ENCODE measurements at places on chromosomes 2 and 18. TPM values are rescaled to one million over a fixed set of nuclear protein-coding genes. Genes with fewer than 3 reads are reported as not detected.

The TUBA3E gene
- not detected for total RNA-seq

The HOXD4 gene
- not detected for total RNA-seq

The NEB gene
- not detected for total RNA-seq

The REG1A gene
- total RNA-seq: not detected

The KIF5C gene
- total RNA-seq: 0.23 TPM

The MAP3K19 gene
- total RNA-seq: not detected

The KANSL3 gene
- 52.0 TPM for total RNA-seq

The CNRIP1 gene
- total RNA-seq: not detected

The GCG gene
- not detected for total RNA-seq

The SPP2 gene
- not detected for total RNA-seq

The NT5DC4 gene
- total RNA-seq: 6.1 TPM

The IL37 gene
- total RNA-seq: 1.7 TPM

The ACTG2 gene
- total RNA-seq: not detected

The SLC11A1 gene
- 0.35 TPM for total RNA-seq

The DTNA gene
- not detected for total RNA-seq

The CCDC178 gene
- not detected for total RNA-seq

The SERPINB10 gene
- total RNA-seq: not detected

The PLGLB2 gene
- 1.9 TPM for total RNA-seq

The FBXO15 gene
- 2.2 TPM for total RNA-seq

The FSHR gene
- not detected for total RNA-seq

The PDCD1 gene
- not detected for total RNA-seq

The TMEM182 gene
- 12.9 TPM for total RNA-seq

The IKZF2 gene
- total RNA-seq: 22.2 TPM

The HOXD9 gene
- not detected for total RNA-seq

The ADD2 gene
- 3.8 TPM for total RNA-seq

The TTN gene
- not detected for total RNA-seq

The HS6ST1 gene
- total RNA-seq: 26.2 TPM

The CD8B gene
- not detected for total RNA-seq

The EVX2 gene
- not detected for total RNA-seq

The TMEM37 gene
- 1.2 TPM for total RNA-seq

The RGPD6 gene
- 21.2 TPM for total RNA-seq

The ALPP gene
- total RNA-seq: 47.5 TPM

The PAX3 gene
- total RNA-seq: not detected

The PSMA8 gene
- total RNA-seq: not detected

The ANO7 gene
- 6.5 TPM for total RNA-seq

The RGPD4 gene
- total RNA-seq: not detected

The CYTIP gene
- not detected for total RNA-seq

The FAM161A gene
- total RNA-seq: 8.4 TPM

The DSC1 gene
- 0.09 TPM for total RNA-seq

The TNFAIP6 gene
- total RNA-seq: not detected

The OTOF gene
- not detected for total RNA-seq

The ANKRD29 gene
- total RNA-seq: 4.3 TPM

The HOXD13 gene
- not detected for total RNA-seq

The LIMS4 gene
- total RNA-seq: 1.4 TPM

The PKDCC gene
- 3.9 TPM for total RNA-seq

The NEURL3 gene
- 0.48 TPM for total RNA-seq

The CCBE1 gene
- total RNA-seq: 5.8 TPM

The CRYBA2 gene
- total RNA-seq: not detected

The UGT1A6 gene
- 549 TPM for total RNA-seq

The SKA1 gene
- total RNA-seq: 18.3 TPM

The ZAP70 gene
- not detected for total RNA-seq

The INO80D gene
- 7.1 TPM for total RNA-seq

The KIF1A gene
- total RNA-seq: not detected

The TXNL4A gene
- 106 TPM for total RNA-seq

The MAP2 gene
- total RNA-seq: 71.1 TPM

The C2orf72 gene
- not detected for total RNA-seq

Measured in PC-9 (cell line).